Kidney epithelial cell (primary cell): ENCODE measurements at places on chromosomes 12 and 14. TPM values are rescaled to one million over a fixed set of nuclear protein-coding genes. Genes with fewer than 3 reads are reported as not detected.

The ZCCHC8 gene
- total RNA-seq, result 23.4 and 25.3 TPM in 2 replicates

The LMO3 gene
- not detected in 2 replicates for total RNA-seq

DNA sequence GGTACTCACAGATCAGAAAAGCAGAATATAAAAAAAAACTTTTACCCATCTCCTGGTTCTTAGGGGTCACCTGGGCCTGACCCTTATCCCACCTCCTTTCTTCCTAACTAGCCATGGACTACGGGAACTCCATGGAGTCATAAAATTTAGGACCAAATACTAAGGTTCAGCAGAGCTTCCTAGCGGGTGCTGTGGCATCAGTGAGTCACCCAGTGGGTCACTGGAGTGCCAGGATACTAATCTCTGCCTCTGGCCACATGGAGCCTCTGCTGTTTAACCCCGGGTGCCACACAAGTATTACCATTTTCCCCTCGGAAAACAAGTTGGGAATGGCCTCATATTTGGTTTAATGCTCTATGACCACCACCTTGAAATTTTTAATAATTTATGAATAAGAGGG is 6.9 kb downstream of the ZBTB39 start:
- no peak for DNase-seq

DNA sequence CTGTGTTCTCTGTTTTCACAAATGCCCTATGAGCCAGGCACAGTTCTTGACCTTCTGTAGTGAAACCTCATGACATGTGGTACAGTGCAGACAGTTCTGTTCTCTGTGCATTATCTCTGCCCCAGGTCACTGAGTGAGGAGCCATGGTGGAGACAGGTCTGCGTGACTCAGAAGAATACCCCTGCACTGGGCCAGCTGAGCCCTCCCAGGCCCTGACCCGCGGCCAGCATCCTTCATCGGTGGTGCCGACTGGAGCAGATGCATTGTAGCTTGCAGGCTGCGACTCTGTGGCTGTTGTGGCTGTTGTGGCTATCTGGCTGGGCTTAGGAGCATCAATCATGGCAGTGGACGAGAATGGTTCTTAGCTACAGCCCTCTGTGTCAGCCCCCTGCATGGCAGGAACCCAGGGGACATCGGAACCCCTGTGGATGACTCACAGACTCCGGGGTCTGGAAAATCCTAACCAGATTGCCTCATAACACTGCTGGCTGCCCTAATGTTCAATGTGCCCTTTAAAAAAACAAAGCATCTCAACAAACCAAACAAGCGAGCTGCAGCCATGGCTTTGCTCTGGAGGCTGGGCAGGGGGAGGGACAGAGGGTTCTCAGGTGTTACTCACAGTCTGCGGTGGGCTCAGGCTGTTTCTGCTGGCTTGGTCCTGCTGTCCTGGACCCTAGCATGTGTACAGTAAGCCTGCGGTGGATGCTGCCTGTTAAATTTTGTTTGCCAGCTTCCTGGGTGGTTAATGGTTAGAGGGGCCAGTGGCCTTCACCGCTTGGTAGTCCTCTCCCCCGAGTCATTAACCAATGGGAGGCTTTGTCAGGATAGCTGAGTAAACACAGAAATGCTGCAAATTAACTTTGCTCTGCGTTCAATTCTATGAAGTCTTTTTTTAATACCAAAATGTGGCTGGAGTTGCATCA is at the start of gene SERPINA6:
TSS of gene SERPINA6 (minus strand) at position 689 of the 923 bp plus-strand sequence. CDS start 8,688 bp downstream, outside the sequence.
- DNase-seq, result peak; percentile 75

The LTBR gene
- total RNA-seq, result 134 and 219 TPM in 2 replicates

- no peak for DNase-seq
These were observed 91.7 kb upstream of the FUT8 start for GRCh38 chr14:65320661-65321308.

- no peak for DNase-seq
These were observed 17.5 kb upstream of the LDHB start for GRCh38 chr12:21675096-21675495.

GRCh38 chr14:50001999-50002925 is 109.4 kb downstream of the ARF6 start:
- no peak for DNase-seq

GRCh38 chr14:54724123-54724522 is 157.2 kb downstream of the SAMD4A start:
- no peak for DNase-seq

DNA sequence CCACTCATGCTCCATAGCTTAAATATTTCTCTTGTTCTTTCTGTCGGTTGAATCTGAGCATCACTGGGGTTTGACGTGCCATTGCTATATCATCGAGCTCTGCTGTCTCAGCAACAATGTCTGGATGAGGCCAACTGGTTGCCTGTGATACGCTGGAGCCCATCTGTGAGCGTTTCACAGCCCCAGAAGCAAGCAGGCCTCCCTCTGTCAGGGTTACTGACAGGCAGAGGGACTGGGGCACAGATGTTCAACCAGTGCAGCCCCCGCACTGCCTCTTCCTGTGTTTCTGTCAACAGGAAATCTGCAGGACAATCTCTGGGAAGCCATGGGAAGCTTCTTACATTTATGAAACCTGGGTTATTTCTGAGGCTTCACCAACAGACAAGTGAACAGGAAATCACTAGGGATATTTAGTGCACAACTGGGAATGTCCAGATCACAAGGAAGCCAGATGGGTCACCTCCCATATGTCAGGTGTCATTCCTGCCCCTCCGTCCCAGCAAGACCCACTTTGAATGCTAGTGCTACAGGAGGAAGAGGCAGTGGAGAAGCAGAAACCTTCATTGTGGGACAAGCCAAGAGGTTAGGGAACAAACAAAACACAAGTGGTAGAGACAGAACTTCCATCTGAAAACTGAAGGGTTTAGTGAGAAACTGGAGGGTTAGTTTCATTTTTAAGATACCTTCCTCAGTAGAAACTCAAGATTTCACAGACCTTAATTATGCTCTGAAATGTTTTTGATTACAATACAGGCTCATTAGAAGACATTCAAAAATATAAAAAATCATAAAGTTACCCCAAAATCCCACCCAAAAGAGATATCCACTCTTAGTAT is 24.1 kb downstream of the DMAC2L start:
- no peak for DNase-seq

DNA sequence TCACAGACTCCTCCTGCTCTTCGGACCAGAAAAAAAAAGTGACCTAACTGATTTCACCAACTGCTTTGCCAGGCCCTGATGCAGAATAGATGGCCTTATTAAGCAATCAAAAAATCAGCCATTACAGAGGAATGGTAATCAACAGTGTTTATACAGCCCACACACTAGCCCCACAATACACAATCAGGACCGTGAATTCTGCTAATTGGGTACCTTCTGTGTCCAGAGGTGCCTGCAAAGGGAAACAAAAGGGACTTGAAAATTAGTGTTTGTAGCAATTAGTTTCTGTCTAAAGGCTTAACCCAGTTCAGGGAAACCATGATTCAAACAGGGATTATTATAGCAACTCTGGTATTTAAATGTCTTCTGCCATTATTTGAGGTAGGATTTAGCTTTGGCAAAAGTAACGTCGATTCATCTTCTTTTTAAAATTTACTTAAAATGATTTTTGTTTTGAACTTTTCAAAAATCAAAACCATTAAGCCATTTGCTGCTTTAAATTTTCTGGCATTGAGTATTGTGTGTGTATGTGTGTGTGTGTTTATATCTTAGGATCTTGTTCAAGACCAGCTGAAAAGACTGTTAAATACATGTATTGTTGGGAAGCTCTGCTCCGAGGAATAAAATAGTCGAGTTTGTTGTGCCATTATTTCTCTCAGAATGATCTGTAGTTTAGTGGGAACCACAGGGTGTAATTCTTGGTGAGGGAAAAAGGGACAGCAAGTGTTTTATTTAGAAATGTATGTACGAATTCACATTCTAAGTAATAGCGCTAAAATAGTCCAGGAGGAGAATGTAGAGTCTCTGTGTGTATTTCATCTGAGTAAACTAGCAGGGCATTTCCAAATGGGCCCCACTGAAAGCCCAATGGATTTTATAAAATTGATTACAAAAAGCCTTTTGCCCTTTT is 156.1 kb downstream of the PTCSC3 start:
- DNase-seq, result no peak

- no peak for DNase-seq
These were observed 52.1 kb downstream of the TSPAN11 start for GRCh38 chr12:30978639-30979038.

- DNase-seq, result no peak
These were observed 294.7 kb downstream of the TTC6 start for GRCh38 chr14:37890095-37890494.

GRCh38 chr12:54286042-54287030 is 5.8 kb downstream of the HNRNPA1 start:
- DNase-seq, result no peak

DNA sequence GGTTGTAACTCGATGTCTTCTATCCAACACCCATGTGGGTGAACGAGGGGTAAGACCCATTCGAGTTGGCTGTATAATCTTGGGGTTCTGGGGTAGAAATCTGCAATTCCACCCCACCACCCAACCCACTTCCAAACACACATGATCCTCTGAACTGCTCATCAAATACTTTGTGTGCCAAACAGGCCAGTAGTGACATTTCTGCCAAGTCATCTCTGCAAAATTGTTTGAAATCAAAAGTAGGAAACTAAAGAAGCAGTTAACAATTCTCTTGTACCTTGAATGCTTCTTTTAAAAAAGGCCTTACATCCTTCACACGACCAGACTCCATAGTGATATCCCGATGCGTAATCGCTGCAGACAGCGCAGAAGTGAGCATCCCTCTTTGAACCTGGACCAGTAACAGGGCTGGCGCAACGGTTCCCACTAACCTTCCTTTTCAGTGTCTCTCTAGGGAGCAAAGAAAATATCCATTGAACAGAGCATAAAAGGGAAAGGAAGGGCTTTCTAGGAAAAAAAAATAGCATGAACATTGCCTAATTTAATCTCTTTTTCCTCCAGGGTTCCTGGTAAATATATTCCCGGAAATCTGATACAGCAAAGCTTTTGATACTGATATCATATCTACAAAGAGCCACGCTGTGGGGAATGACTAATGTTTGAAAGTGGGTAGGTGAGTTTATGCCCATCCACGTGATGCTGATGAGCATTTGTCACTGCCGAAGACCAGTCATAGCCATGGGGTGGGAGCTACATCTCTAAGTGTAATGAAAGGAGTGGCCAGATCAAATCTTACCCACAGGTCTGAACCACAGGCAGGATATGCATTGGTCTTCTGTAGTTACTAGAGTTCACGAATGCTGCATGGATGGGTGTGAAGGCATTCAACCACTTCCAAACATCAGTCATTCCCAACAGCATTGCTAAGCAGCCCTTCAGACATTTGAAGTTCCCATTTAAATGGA is 14.2 kb downstream of the ESR2 start:
- DNase-seq, result no peak

The FSCB gene
- 0.08 TPM in 1 of 2 replicates, not detected in the other for total RNA-seq

The NUP107 gene
- total RNA-seq, result 39.1 and 51.1 TPM in 2 replicates

GRCh38 chr12:52199294-52199919 is 7.6 kb upstream of the KRT80 start:
- DNase-seq, result no peak

The AHNAK2 gene
- 121 and 140 TPM in 2 replicates for total RNA-seq

The VRTN gene
- total RNA-seq, result not detected in 2 replicates

DNA sequence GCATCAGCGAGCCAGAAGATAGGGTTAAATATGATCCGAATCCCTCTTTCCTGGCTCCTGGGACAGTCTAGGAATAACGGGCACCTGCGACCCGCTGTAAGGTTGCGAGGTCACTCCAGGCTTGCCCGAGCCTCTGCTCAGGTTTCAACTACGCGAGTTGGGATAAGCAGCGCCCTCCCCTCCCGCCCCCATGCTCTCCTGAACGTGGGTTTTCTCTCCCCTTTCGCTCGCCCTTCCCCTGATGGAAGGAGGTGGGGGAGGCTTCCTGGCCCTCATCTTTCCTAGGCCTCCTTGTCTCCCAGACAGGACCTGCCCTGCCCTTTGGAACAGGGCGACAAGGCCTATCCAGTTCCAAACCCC is 753 bp upstream of the ATP5MC2 start:
- DNase-seq, result no peak

- no peak for DNase-seq
These were observed 21.3 kb downstream of the MYBPC1 start for GRCh38 chr12:101616027-101616494.

DNA sequence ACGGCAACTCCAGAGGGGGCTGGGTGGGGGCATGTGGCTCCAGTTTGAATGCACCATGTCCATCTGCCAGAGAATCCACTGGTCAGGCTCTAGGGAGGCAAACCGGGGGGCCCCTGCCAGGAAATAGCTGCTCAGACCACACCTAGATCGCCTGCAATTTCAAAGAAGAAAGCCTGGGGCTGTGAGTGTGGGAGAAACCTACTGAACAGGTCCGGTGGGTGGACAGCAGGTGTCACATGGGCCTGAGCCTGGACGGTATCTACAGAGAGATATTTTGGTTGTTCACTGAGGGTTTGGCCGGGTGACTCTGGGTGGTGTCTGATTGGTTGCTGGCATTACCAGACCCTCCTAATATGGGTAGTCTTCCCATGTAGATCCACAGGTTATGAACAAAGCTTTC is 32.0 kb downstream of the DAO start:
- no peak for DNase-seq

DNA sequence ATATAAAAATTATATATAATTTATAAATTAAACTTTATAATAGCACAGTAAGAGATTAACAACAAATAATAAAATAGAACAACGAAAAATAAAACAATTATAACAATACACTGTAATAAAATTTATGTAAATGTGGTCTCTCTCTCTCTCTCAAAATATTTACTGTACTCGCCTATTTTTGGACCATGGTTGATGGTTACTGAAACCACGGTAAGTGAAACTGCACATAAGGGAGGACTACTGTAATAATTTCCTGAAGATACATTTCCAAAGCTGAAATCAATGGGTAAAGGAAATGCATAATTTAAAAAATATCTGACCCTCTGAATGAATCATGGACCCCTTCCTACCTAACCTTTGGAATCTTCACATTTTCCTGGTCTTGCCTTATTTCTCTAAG is 48.9 kb downstream of the NTN4 start:
- no peak for DNase-seq

- no peak for DNase-seq
These were observed 2.5 kb upstream of the PSMC1 start for GRCh38 chr14:90253826-90254225.

GRCh38 chr12:15756822-15757221 is 32.4 kb downstream of the EPS8 start:
- DNase-seq, result no peak

DNA sequence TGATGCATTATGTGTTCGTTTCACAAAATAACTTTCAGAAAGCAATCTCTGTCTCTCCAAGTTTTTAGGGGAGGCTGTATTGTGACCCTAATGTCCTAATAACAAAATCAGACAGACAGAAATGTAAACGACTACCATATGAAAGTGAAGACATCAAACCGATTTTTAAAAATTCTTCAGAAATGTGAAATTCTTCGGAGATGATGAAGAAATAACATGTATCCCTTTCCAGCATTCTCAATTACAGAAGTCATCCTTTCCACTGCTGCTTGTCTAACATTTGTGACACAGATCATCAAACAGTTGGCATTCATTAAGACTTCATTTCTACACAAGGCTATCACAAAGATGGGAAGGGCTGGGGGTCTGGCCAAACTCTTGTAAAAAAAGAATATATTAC is 41.0 kb downstream of the DMAC2L start:
- DNase-seq, result no peak

GRCh38 chr12:77328326-77328725 is 263.0 kb upstream of the E2F7 start:
- DNase-seq, result no peak
